NCI-H1092 treated with DMSO at 0.1 percent for 48 hours (cell line): ENCODE measurements at places on chromosomes 2 and 18.

DNA sequence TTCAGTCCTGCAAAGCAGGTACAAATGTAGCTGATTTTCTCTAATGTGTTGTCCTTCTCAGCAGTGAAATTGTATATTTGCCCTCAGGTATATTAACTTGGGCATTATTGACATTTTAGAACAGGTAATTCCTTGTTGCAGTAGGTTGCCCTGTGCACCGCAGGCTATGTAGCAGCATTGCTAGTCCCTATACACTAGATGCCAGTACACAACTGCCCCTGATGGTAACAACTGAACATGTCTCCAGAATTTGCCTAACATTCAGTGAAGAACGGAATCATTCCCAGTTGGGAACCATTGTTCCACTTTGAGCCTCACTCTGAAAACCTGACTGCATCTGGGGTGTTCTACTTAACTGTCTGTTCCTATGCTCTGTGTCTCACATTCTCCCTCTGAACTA, 23.1 kb upstream of the TFPI start:
- no peak for DNase-seq

- DNase-seq = no peak
These were observed 232.0 kb upstream of the PARD3B start for GRCh38 chr2:204313256-204313655.

GRCh38 chr18:60066219-60066975, 166.6 kb downstream of the PMAIP1 start:
- no peak for DNase-seq

DNA sequence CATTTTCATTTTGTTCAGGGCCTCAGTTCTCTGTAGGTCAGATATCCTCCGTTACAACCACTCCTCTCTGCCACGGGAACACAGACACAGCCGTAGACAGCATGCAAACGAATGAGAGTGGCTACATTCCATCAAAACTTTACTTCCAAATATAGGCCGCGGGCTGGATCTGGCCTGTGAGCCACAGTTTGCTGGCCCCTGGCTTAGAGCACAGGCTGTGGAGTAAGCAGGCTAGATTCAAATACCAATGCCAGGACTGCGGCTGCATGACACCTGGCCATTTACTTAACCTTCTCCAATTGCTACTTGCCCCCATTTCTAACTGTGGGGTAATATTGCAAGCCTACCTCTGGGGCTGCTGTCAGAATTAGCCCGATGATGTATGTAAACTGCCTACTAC, 325.8 kb upstream of the POU3F3 start:
- DNase-seq = no peak

- DNase-seq = peak; percentile 53
These were observed 539.5 kb downstream of the NRXN1 start for GRCh38 chr2:50492477-50492851.

- no peak for DNase-seq
These were observed 48.5 kb downstream of the CACNB4 start for GRCh38 chr2:152050341-152050740.

DNA sequence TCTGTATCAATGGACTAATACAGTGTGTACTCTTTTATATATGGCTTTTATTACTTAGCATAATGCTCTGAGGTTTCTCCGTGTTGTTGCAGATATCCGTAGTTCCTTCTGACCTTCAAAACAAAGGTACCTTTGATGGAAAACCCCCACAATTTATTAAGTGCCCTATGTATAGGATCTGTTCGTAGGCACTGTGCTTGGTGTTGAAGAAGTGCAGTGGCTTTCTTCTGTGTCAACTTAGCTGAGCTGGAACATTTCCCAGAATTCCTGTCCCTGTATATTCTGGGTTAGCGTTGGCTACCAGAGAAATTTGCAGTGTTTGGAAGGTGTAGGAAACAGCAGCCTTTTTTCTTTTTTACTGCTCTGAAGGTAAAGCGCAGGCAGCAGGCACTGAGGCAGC, 56.3 kb upstream of the MSH2 start:
- no peak for DNase-seq

DNA sequence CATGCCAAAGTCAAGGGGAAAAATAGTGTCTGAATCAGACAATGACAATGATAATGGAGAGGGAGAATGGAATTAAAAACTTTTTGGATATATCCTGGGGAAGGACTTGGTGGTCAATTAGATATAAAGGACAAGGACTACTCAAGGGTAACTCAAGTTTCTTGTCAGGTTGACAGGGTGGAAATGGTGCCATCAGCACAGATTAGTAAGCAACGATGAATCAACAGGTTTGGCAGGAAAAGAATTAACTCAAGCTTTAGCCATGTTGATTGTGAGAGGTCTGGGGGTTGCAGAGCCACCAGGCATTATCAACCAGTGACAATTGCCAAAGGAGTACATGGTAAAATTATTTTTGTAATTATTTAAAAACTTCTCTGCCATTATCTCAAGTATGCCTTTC, 35.8 kb upstream of the SPATS2L start:
- no peak for DNase-seq

- no peak for DNase-seq
These were observed 136.3 kb downstream of the OLA1 start for GRCh38 chr2:174112073-174112472.

DNA sequence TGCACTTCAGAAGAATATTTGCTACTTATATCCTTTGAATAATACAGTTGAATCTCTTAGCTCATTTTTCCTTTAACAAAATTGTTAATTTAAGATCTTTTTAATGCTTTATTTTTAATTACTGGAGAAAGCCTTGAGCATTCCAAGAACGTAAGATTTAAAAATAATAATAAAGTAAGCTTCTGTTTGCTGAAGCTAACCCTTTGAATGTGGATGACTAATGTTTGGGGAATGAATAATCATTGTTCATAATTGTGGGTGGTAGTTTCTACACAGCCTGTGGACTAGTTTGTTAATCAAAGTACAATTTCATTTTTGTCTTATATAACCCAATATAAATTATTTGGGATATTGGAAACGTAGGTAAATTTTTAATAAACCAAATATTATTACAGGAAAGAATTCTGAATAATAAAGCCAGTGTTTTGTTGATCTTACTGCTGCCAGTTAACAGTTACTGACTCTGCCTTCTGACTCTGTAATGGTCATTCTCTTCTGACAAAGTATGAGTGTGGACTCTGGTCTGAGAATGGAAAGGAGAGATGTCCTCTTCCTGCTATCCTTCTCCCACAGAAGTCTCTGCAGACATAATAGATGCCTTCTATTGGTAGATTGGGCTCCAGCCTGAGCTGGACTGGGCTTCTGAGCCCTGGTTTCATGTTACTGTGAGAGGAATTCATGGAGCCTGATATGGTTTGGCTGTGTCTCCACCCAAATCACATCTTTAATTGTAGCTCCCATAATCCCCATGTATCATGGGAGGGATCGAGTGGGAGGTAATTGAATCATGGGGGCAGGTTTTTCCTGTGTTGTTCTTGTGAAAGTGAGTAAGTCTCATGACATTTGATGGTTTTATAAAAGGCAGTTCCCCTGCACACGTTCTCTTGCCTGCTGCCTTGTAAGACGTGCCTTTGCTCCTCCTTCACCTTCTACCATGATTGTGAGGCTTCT, 292.7 kb upstream of the SLC39A10 start:
- no peak for DNase-seq

GRCh38 chr2:32947484-32948143, 861 bp downstream of the LTBP1 start:
- DNase-seq = no peak

GRCh38 chr18:9876867-9877654, 8.7 kb upstream of the TXNDC2 start:
- no peak for DNase-seq

GRCh38 chr2:166632616-166633015, 138.6 kb upstream of the SCN7A start:
- peak; percentile 5 for DNase-seq

GRCh38 chr2:231966886-231967285, 5.4 kb downstream of the DIS3L2 start:
- no peak for DNase-seq

DNA sequence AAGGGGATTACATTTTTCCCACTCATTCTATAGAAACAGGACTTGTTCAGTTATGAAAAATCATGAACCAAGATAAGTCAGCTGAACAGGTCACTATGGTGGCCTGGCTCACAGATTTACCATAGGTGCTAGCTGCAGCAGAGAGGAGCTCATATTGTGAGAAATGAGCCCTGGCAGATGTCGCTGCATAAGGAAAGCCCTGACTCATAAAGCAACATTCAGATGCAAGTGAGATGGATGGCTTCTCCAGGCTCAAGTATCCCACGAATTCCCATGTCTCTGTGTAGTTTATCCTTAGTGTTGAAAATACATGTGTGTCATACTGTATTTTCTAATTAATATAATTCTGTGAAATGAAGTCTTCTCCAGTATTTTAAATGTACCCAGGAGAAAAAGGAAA, 115.0 kb upstream of the LHCGR start:
- no peak for DNase-seq

- DNase-seq = no peak
These were observed 117.2 kb downstream of the TCF4 start for GRCh38 chr18:55470826-55471225.

GRCh38 chr2:202610380-202610779, 24.4 kb upstream of the FAM117B start:
- no peak for DNase-seq

DNA sequence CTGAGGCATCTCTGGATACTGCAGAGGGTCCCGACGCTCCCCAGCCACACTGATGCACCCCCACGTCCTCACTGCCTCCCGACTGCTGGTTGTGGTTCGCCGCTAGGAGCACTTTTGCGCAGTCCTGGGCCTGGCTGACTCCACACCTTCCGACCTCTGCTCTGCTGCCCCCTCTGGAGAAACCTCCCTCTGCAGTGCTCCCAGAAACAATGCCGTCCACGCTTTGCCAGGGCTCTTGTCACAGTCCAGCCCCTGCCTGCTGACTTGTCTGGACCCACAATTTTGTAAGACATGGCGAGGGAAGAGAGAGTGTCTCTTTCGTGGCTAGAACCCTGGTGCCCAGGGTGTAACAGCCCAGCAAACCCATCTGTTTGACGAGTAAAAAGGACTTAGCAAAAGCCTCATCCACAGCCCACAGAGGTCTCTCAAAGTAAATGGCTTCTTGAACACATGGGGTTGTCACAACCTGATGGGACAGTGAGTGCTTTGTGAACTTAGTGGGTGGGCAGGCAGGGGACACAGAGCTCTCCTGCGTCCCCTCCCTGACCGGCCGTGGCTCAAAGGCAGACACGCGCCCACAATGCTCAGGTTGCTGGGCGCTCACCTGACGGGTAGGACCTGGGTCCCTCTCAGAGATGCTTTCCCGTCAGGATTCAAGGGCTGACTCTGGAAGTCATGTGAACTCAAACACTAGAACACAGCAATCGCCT, 4.0 kb downstream of the COPS9 start:
- DNase-seq = no peak

GRCh38 chr2:170121689-170122088, 56.3 kb upstream of the MYO3B start:
- no peak for DNase-seq

DNA sequence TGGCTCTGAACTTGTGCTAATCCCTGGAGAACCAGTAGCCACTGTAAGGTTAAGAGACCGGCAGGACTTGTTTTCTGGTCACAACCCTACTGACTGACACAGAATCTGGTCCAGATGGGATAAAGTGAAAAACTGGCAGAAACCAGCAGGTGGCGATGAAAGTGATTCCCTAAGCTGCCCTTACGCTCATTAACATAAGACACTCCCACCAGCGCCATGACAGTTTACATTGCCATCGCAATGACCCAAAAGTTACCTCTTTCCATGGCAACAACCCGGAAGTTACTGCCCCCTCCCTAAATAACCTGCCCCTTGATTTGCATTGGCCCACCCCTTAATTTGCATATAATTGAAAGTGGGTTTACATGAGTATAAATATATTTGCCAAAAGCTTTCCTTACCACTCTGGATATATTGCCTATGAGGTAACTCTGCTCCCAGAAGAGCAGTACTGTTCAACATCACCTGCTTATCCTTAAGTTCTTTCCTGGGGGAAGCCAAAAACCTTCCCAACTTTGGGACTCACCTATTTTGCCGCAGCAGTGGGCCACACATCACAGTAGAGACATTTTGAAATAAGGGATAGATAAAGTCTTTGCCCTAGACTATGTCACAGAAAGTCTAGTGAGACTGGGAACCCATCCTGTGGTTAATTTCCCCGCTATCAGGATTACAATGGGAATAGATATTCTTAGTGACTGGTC, 35.8 kb upstream of the AFF3 start:
- DNase-seq = no peak

DNA sequence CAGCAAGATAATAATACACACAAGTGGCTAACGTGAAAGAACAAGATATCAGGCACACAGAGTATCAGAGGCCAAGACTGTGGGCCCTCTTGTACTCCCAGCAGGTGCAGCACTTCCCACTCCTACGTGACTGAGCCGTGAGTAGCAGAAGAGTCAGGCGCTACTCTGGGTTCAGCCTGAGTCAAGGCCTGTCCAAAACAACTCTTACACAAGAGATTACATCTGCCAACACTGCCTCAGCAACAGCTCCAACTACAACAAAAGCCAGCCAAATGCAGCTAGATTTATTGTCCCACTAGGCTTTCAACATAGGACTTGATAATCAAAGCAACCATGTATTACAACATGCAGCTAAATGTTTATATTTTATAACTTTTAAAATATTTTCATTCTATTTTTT, 56.2 kb downstream of the ITSN2 start:
- peak; percentile 2 for DNase-seq

- peak; percentile 59 for DNase-seq
These were observed 159.6 kb upstream of the SIX2 start for GRCh38 chr2:45168711-45169338.

DNA sequence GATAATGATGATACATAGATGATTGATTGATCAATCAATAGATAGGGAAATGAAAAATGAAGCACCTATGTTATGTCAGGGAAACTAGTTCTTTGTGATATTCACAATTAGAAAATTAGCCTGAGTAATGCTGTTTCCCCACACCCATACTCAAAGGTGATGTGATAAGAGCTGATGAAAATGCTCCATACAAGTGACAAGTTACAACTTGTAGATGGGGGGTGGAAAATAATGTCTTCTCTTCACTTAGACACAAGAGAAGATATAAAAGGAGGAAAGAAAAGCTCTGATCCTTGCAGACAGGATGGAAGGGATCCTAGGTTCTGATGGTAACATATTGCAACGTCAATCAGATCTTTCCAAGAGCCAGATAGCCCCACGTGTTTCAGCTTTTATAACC, 365.9 kb downstream of the AKAIN1 start:
- no peak for DNase-seq

DNA sequence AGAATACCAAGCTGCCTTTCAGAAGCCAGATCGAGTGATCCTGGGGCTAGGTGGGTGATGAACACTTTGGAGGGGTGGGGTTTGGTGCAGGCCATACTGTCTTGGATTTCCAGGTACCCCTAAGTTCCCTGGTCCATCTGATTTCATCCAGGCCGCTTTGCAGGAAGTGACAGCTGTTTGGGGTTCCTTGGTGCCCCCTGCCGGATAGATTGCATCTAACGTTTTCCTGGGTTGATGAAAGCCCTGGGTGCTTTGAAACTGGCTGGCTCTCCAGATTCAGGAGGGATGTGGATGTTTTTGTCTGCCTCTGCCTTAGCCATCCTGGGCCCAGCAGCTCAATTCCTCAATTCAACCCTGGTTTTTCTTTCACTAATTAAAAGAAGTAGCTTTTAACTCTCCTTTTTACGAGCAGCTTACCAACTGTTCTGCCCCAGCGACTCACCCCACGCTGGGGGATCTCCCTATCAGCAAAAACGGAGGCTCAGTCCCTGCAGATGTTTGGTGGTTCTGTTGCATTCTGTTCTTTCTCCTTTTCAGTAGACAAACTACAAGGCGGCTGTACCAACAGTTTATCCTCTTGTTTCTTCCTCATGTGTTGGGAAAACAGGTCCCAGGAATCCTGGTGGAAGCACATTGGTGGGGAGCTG, 37.1 kb downstream of the ARHGEF4 start:
- DNase-seq = peak; percentile 19
